ENCODE measurements at places on chromosomes 4 and X.

GRCh38 chr4:165011403-165011802 is 20.4 kb upstream of the TRIM60 start:
- no peak for DNase-seq

DNA sequence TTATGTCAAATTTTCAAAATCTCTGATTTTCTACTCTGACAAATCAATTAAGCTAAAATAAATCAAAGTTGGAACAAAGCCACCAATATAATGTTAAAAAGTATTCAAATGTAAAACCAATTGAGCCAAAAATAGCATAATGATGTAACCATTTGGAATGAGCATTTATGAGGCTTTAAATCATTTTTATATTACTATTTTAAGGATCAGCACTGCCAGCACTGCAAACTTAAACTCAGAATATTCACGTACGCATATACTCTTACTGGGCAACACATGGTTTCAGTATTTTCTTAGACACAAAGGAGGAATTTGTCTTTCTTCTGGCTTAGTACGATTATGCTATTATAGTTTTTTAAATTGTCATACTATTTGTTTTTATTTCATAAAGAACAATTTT is 52.2 kb downstream of the AFAP1 start:
- no peak for DNase-seq

- no peak for DNase-seq
Measured at GRCh38 chrX:3145716-3146115, 104.4 kb downstream of the ARSF start.

DNA sequence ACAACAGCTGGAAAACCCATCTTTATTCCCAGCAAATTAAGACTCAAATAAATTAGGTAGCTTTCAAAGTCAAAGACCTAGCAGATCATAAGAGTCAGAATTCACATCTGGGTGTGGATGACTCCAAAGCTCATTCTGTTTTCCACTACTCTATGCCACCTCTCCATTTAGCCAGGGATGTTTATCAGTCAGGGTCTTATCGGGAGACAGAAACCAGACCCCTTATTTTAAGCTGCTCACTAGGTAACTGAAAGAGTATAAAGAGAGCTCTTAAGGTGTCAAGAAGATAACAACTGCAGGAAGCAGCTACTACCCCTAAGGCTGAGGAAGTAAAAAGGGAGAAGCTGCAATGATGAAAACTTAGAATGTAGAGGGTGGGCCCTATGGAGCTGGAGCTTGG is 333.7 kb upstream of the KLF3 start:
- no peak for DNase-seq

DNA sequence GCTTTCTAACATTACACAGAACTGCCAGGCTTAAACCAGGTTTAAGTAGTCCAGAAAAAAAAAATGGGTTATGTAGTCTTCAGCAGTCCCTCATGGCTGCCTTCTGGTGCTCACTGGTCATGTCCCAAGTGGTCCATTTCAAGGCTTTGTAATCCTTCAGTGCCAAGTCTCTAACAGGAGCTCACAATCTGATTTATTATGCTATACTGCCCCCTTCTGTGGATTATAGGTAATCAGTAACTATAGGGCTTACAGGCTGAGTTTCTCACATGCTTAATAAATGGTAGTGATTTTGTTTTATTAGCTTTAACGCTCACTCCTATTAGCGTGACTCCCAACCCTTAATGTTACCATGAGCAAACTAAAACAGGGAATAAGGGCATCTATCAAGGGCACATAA is 92.5 kb upstream of the EDA2R start:
- DNase-seq = peak; percentile 28

DNA sequence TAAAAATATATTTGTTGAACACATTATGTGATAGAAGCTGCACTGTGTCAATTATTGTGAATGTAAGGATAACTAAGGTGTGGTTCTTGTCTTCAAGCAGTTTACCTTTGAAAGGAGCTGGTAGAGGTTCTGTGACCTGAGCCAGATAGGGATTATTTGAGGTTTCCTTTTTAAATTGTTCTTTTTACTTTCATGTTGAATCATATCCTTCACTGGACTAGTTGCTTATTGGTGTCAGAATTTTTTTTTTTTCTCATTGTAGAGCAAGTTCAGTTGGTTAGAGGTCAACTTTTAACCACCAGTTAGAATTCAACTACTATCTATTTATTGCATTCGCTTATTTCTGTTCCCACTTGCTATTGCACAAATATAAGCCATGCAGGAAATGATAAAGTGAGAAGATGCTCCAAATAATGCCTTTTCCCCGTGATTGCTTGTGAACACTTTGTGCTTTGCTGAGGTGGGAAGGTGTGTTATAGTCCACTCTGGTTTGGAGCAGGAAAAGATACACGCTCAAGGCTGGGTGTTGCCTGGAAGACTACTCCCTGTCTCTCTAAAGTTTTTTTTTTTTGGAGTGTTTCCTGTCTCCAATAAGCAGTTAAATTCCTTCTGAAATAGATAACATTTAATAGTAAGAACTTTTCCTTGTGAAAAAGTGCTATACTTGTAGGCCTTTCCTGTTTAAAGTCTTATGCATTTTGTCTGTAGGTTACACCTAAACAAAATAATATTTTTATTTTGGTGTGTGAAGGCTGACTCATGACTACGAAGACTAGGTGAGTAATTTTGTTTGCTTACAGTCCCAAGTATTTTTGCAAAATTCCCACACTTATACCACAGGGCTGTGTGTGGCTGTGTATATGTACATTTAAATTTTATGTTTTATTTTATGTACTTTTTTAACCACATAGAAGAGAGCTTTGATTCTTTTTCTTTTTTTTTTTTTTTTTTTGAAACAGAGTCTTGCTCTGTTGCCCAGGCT is 83.8 kb upstream of the LCORL start:
- DNase-seq = no peak

- no peak for DNase-seq
Measured at GRCh38 chr4:61771056-61771455, 570.9 kb downstream of the ADGRL3 start.

DNA sequence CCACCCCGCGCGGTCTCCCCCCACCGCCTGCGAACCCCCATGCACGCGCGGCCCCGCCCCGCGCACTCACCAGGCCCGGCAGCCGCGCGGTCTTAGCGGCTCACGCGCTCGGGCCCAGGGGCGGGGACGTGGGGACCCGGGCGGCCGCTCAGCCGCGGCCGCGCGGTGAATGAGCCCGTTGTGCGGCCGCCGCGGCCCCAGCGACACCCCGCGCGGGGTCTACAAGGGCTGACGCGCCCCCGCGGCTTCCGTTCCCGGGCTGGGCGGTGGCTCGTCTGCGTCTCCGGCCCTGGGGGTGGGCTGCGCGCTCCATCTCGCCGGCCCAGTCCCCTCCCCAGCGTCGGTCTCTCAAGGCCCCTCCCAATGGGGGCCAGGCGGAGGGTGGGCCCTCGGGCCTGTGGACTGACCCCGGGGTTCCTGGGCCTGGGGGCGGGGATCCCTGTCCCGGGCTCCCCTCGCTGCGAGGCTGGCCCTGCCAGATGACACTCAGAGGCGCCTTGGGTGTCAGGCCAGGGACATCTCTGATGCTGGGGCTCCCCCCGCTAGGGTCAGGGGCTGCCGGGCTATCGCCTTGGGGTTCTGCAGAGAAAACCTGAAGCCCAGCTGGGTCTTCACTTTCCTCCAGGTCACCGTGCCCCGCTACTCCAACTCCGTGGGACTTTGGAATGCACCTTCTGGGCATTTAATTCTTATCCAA is 4.3 kb upstream of the SLC26A1 start:
- no peak for DNase-seq

DNA sequence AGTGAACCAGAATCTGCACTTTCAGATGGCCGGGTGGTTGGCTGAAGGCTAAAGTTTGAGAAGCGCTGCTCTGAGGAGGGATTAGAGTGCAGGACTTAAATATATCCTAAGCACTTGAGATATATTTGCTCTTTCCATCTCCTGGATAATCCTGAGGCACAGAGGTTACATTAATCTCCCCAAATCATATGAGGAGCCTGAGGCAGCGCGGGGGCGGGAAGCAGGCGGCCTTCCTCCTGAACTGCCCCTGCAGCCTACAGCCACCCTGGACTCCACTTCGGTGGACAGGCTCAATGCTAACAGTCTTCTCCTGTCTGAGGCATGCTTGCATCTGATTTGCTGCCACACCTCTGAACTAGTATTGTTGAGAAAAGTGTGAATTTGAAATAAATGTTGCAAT is 72.5 kb downstream of the AFAP1 start:
- DNase-seq = no peak

DNA sequence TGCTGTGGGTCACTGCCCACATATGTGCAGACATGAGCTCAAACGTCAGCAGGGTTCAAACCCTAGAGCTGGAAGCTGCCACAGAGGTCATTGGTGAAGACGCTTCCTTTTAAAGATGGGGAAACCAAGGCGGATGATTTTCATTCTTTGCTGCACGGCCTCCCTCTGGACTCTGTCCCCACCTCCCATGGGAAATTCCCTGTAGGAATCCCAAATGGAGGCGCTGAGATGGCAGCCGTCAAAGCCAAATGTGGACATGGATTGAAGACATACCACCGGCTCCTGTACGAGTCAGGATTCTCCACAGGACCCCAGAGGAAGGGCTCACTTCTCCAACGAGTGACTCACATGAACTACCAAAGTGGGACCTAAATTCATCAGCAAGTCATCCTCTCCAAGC is 286.4 kb downstream of the CRLF2 start:
- DNase-seq = no peak

GRCh38 chrX:117689956-117690355 is 426.7 kb downstream of the KLHL13 start:
- DNase-seq = no peak

DNA sequence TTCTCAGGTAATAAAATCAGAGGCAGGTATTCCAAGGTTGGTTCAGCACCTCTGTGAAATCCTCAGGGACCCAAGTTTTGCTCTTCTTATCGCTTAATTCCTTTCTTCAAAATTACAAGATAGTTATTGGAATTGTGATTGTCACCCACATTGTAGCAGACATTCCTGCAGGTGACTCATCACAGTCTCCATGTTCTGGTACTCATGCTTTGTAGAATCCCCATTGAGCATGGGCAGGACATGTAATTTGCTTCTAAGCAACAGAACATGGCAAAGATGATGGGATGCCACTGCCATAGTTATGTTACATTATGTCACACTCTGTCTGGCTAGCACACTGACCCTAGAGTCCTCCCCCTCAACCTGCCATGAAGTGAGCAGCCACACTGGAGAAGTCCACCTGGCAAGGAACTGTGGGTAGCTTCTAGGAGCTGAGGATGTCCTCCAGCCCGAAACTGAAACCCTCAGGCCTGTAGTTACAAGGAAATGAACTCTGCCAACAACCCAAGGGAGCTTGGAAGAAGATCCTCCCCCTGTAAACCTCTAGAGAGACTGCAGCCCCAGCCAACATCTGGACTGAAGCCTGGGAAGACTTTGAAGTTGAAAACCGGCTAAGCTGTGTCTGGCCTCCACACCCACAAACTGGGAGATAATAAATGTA is 58.3 kb upstream of the GUCY1A1 start:
- DNase-seq = no peak

- DNase-seq = no peak
Measured at GRCh38 chr4:27049239-27049829, 188.7 kb downstream of the STIM2 start.

DNA sequence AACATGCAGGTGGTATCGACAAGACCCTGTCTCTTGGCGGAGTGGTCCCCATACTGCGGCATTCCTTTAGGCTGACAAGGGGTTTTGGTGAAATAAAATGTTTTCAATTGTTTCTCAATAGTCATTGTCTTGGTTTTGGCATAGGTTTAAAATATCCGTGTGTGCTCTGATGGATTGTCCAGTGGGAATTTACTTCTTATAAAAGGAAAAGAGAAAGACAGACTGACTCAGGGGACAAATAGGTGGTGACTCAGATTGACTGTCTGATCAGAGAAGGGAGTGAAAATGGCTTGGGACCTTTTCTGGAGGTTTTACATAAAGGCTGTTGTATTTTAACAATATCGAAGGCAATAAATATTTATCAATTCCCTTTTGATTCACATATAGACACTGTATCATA is 129.8 kb downstream of the SORBS2 start:
- DNase-seq = peak; percentile 4

DNA sequence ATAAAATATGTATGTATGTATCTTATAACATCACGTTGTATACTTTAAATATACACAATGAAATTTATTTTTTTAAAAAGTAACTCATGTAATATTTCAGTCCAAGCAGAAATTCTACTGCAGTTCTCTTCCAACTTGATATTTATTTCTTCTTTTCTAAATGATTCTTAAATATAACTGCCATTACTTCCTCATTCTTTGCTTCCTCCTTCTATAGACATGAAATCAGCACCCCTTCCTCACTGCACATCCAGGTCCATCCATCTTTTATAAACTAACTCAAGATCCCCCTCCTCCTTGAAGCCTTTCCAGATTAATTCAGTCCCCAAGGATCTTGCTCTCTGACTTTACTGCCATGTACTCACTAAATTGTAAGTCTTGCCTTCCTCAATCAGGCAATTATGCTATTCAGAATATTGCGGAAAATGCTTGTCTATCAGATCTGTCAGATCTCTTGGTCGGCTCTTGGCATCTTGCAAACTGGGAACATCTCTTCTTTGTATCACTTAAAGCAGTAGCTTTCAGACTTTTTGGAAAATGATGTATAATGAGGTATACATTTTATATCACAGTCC is 3.7 kb downstream of the GPRIN3 start:
- DNase-seq = no peak

GRCh38 chr4:5206016-5206790 is 154.9 kb downstream of the STK32B start:
- DNase-seq = peak; percentile 51

DNA sequence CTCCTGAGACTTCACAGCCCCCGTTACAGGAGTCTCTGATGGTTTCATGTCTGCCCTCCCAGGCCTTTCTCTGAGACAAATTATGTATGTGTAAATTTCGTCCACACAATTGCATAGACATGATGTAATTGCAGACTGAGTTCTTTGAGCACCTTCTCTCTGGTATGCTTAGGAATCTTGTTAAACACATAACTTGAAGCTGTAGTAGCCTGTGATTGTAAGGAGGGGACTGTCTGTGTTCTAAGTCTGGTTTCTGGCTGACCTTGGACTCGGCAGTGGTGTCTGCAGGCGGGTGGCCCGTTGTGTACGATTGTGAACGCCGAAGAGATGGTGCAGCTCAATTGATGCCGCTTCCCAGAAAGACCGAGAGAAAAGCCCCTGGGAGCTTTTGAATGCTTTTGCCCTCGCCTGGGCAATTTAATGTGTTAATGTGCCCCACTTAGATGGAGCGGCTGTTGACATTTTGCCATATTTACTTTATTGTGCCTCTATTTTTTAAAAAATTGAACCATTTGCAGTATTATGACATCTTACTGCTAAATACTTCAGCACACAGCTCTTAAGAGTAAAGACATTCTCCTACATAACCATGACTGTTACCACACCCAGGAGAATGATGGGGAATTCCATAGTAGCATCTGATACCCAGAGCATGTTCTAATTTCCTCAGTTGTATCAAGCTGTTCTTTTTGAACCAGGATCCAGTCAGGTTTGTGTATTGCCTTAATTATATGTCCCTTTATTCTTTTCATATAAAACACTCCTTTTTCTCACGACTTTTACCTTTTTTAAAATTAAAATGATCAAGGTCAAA is 58.4 kb upstream of the TADA2B start:
- no peak for DNase-seq

DNA sequence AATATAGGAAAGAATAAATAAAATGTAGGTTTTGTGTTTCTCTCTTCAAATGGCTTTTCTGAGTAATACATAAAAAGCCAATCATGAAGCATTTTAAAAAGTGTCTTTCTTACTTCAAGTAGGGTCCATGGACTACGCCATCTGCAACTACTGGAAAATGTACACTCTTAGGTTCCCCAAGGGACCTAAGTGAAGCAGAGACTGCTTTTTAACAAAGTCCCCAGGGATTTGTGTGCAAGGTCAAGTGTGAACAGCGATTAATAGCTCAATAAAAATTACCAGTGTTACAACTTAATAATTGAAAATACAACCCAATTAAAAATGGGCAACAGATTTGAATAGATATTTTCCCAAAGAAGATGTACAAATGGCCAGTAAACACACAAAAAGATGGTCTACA is 84.9 kb downstream of the ARHGAP6 start:
- no peak for DNase-seq
